ENCODE measurements at places on chromosomes 4 and X.

DNA sequence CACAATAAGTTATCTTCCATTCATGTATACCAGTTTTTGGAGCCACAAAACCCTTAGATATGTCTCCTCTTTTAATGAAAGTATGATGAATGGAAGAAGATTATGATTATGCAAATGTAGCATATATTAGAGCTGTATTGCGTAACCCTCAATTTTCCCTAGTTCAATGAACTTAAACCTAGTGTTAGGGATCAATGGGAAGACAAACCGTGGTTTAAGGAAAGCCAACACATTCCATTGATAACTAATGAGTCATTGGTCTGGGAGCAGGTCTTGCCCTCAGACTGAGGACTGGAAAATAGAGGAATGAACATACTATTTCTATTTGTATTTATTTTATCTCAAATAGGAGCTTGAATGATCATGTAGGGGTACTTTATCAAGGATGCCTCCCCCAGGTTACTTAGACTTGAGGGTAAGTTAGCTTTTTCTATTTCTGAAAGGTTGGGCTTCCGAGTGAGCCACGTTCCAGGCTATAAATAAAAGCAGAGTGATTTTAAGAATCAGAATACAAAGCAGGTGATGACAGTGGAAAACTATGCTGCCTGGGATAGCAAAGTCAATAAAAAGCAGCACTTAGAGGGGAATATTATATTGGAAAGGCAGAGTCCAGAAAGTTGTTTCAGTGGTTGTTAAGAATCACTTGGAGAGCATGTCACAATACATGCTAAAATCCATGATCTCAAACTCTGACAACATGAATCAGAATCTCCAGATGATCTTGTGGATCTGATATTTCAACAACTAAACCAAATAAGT lies 356.0 kb downstream of the ADAM29 start:
- DNase-seq: peak; percentile 33

DNA sequence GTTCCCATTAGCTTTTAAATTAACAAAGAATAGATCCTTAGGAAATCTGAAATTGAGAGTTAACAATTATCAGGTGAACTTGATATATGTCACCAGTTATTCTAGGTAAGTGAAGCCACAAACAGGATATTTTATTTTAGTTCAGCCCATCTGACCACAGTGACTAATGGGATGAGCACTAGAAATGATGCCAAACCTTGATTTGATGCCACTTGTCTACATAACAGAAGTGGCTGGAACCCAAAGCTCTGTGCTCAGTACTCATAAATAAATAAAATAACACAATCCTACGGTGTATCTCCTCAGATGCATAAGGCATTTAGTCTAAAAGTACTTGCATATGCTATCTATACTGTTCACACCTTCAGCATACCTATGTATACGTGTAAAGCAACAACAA lies 12.2 kb downstream of the SLITRK4 start:
- no peak for DNase-seq

DNA sequence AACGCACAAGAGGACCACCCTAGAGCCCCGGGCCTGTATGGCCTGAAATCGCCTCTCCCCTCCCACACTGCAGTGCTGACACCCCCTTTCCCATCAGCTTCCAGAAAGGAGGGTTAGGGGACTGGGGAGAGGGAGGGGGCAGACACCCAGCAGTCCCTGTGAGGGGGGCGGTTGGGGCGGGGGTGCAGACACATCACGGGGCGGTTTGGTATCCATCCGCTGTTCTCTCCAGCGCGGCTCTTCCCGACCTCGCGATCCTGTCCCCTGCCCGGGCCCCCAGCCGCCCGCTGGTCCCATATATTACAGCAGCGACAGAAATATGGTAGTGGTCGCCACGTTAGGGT lies 404 bp upstream of the GPRASP2 start:
- DNase-seq: no peak

DNA sequence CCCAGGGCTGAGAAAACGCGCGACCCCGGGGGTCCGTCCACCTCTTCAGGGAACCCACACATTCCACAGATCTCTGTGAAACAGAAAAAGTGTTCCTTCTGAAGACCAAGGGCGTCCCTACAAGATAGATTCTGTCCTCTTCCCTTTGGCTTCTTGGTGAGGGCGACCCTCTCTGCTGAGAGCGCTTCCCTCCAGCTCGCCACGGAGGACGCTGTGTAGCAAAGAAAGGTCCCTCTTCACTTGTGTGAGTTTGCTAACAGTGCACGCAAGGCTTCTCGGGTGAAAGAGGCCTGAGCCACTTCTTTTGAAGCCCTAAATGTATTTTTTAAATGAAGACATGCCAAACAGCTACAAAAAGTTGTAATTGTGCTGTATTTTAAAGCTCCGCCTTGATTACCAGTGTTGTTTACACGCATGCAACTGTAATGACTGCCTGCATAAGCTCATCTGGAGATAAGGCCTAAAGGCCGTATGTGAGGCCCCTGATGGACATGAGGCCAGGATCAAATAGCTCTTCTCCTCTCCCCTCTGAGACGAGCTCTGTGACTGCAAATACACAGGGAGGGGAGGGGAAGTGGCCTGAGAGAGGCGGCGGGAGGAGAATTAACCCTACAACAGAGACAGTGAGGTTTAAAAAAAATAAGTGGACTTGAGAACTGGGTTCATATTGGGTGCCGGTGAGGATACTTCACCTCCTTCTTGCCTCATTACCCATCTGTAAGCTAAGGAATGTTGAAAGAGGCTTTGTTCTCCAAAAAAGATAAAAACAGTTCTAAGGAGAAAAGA lies 95.5 kb downstream of the SOWAHB start:
- no peak for DNase-seq

DNA sequence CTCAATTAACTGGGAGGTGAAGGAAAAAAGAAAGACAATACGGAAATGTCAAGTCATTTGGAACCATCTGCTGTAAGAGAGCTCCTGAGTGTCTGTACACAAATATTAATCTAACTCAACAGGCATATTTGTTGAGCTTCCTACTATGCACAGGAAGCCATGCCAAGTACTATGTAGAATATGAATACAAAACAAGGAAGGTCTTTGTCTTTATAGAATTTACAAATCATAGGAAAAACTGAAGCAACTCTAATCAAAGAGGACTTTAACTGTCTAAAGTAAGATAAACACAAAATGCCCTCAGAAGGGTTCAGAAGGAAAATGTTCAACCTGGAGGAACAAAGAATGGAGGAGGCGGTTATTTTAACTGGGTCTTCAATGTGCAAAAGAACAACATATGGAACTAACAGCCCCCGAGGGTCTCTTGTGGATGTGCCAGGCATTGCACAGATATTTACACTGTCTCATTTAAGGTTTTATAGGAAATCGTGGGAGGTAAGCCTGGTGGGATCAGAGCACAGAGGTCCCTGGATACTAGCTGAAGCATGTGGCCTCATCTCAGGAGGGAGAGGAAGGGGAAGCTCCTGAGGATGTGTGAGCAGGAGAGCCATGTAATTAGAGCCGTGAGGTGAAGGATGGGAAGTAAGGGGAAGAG lies 5.8 kb downstream of the FAM114A1 start:
- DNase-seq: no peak

DNA sequence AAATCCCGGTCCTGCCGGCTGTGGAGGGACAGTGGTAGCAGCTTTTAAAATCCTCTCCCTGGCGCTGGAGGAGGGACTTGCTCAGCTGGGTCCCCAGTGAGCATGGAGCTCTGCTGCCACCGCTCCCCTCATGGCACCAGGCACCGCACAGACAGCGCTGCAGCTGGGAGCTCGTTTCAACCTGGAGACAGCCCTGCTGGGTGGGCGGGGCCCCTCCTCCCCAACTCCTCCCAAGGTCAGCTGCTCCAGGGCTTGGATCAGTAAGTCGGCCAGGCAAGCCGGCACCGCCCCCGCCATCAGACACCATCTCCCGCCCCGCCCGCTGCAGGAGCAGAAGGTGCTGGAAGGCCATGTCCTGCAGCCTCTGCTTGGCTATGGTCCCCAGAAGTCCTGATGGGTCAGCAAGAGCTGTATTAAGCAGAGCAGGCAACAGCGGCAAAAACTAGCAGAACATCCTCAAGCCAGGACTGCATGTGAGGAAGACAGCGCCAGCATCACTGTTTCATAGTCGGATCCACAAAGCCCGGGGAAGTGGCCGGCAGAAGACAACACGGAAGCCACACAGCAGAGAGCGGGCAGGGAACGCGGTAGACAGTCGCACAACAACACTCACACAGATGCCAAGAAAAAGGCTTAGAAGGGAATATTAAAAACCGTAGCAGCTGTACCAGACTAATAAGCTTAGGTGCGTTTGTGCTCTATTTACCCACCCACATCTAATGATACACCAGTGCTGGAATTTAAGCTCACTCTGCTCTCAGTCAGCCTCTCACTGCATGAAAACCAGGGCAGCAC lies 16.2 kb downstream of the ZFYVE28 start:
- peak; percentile 45 for DNase-seq

DNA sequence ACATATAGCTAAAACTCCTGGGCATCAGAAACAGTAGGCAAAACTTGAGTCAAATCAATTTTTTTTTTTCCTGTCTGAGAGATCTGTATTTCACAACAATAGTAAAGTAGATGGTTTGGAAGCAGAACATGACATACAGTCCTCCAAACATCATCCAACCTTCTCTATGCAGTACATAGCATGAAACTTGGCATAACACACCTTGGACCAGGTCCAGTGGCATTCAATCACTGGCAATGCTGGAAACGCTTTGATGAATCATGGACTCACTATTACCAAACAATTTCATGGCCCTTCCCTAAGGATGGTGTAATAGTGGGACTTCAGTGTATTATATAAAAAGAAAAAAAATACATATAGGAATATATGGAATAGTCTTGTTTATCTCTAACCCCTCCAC lies 154.6 kb downstream of the FMR1NB start:
- DNase-seq: no peak

DNA sequence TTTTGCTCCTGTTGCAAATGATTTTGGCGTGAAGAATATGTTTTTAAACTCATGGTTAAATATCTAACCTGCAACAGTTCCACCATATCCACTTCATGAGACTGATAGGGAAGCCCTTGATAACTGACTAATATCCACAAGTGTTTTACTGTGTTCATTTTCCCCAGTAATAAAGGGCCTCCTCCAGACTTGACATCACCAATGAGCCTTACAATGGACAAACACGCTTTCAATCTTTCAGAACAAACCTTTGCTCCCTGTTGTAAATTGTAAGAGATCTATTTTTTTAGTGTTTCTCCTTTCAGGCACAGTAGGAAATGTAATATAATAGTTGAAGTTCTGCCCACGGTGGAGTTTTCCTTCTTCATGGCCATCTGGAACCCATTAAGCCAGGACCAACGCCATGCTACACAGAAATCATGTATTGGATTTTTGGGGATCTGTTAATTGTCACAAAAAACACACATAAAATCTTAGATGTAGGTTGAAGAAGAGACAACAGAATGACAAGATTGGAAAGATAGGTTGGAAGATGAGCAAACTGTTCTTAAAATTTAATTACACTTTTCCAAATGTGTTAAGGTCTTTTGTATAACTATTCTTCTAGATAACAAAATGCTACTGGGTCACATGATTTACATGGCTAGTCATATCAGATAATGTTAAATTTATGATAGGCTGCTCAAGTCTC lies 1030.1 kb downstream of the FSTL5 start:
- DNase-seq: no peak

- no peak for DNase-seq
These were observed 19.8 kb downstream of the TSPAN5 start for GRCh38 chr4:98638661-98639060.

DNA sequence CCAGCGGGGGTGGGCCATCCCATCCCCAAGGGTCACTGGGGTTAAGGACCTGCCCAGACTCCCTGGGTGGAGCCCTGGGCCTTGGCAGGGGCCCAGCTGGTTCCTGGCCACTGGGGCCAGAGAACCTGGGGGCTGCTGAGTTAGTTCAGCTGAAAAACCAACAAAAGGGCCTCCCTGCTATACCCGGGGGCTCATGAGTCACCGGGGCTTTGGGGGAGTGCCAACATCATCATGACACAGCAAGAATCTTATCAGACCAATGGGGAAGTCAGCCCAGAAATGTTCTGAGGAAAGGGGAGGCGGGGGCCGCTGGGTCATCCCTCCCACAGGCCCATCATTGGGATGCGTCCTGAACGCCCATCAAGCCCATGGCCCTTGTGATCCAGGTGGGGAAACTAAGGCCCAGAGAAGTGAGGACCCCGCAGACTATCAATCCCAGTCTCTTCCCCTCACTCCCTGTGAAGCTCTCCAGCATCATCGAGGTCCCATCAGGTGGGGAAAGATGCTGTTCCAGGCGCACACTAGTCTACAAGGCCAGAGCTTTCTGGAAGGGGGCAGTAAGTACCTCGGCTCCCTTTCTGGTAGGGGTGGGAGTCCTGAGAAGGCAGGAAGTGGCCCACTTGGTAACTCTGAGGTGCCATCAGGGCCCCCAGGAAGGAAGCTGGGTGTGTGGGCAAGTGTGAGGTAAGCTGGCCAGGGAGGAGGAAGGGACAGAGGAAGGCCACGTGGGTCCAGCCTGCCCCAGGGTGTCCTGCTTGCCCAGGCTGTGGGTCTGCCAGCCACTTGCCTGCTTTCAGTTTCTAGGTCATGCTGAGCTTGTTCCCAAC lies 4.5 kb downstream of the G6PD start:
- peak; percentile 89 for DNase-seq

- peak; percentile 88 for DNase-seq
These were observed at the start of gene HERC6 for GRCh38 chr4:88378691-88379559. HERC6 (plus strand) TSS chr4:88378852; CDS start chr4:88378922, 70 bp downstream.

- DNase-seq: peak; percentile 7
These were observed 670.5 kb downstream of the GABRG1 start for GRCh38 chr4:45453258-45453853.

- DNase-seq: no peak
These were observed 354.2 kb upstream of the HS3ST1 start for GRCh38 chr4:11782859-11783258.

- no peak for DNase-seq
These were observed 240.7 kb downstream of the DCLK2 start for GRCh38 chr4:150318971-150319370.

- no peak for DNase-seq
These were observed 42.9 kb upstream of the TMPRSS11B start for GRCh38 chr4:68288393-68288740.

- no peak for DNase-seq
These were observed 17.7 kb downstream of the MID1 start for GRCh38 chrX:10602646-10603045.

DNA sequence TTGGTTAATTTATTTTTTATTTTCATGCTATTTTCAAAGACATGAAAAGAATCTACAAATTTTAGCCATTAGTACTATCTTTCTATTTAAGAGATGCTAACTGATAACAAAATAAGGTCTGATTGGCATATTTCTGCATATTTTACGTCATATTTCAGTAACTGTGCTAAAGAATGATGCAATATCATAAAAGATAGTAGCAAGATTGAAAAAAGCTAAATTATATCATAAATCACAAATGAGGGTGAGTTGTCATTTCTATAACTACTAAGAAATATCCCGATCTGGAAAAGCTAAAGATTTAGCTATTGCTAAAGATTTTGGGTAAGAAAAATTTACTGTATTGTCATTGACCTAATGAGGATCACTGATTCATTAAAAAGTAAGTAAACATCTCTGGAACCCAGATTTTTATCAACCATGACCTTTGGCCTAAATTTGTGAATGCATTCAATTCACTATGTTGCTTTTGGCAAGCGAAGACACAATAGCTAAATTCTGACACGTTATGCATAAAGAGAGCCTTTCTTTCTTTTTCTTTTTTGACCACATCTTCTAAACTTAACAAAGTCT lies 103.6 kb downstream of the HPGD start:
- DNase-seq: peak; percentile 19

Measured in adipocyte (in vitro differentiated cells).